ENCODE measurements at places on chromosomes 11 and 22.
A peak's percentile ranks its signal among the peaks of the same experiment; 100 is the strongest.

DNA sequence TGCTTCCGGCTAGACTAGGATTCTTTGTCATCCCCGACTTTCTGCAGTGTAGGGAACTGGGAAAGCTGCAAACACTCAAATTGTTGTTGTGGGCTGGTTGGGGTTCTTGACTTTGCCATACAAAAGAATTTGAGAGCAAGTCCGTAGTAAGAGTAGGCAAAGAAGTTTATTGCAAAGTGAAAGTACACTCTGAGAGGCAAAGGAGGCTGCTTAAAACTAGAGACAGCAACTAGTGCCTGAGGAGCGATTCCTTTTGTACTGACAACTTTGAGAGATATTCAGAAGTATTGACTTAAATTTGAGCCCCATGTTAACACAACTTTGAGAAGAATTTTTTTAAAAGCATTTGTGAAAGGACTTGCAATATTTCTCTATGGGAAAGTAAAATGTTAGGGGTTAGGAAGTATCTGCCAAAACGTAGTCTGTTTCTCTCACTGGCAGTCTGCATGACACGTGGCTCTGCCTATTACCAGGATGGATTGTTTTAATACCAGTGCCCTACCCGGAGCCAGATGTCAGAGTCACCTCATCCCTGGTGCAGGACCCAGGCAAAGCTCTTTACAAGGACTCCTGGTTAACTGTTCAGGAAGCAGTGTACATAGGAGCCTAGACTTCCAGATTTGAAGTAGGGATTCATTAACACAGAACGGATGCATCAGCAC, 85.0 kb upstream of the CLPB start:
- DNase-seq = no peak

- DNase-seq = no peak
Observed at GRCh38 chr11:124899383-124900145, 1.9 kb upstream of the ROBO4 start.

- DNase-seq = no peak
Observed at GRCh38 chr11:70731271-70732022, 333.1 kb downstream of the CTTN start.

DNA sequence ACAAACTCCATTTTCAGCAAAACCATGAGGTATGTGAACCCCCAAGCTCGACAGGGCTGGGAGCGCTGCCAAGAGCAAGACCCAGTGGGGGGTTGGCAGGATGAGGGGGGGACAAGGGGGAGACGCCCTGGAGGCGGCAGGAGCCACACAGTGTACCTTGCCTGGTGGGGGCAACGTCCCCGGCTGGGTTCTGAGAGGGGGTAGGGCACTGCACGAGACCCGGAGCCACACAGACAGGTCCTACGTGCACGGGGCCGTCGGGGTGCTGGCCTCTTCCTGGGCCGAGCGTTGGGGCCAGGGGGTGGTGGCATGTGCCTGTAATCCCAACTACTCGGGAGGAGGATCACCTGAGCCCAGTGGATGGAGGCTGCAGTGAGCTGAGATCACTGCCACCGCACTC, 28.8 kb downstream of the TBX1 start:
- DNase-seq = no peak

DNA sequence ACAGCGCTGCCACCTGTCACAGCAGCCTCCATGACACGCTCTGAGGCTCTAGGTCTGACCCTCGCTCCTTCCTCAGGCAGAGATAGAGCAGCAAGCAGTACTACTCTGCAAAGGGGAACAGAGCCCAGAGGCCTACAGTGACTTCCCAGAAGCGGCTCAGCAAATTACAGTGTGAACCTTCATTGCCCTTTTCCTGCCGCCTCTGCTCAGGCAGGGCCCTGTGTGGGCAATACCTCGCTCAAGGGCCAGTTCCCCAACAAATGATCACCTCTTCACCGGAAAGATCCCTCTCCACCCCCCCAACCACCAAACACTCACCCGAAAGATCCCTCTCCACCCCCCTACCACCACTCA, 12.3 kb downstream of the KIAA0930 start:
- no peak for DNase-seq

- DNase-seq = no peak
Observed at GRCh38 chr11:19905280-19905853, 192.7 kb downstream of the NAV2 start.

DNA sequence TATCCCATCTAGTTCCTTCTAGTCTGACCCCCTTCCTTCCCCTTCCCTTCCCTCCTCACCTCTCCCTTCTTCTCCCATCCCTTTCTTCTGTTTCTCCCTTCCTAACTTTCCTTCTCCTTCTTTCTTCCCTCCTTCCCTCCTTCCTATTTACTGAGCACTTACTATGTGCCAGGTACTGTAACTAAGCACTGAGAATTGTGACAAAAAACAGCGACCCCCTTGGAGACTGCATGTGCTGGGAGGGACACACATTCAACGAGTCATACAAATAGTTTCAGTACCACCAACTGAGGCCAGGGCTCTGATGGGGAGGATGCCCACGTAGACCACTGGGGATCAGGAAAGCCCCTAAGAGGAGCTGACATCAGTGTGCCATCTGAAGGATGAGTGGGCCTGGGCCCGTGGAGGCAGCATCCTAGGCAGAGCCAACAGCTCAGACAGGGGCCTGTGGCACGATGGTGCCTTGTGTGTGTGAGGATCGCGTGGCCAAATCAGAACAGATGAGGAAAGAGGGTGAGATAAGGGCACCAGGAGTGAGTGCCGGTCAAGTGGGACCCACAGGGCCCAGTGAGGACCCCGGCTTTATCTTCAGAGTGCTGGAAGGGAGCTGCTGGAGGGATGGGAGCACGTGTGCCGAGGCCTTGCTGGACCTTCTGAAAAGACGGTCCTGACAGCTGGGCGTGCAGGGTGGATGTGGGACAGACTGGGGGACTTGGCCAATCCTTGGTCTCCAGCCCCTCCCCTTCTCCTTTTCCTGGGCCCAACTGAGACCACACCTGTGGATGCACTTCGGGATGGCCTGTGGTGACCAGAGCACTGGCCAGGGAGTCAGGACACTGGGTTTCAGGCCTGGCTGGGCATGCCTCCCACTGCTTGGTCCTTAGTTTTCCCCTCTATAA, 38.4 kb upstream of the CRYBB3 start:
- DNase-seq = no peak

DNA sequence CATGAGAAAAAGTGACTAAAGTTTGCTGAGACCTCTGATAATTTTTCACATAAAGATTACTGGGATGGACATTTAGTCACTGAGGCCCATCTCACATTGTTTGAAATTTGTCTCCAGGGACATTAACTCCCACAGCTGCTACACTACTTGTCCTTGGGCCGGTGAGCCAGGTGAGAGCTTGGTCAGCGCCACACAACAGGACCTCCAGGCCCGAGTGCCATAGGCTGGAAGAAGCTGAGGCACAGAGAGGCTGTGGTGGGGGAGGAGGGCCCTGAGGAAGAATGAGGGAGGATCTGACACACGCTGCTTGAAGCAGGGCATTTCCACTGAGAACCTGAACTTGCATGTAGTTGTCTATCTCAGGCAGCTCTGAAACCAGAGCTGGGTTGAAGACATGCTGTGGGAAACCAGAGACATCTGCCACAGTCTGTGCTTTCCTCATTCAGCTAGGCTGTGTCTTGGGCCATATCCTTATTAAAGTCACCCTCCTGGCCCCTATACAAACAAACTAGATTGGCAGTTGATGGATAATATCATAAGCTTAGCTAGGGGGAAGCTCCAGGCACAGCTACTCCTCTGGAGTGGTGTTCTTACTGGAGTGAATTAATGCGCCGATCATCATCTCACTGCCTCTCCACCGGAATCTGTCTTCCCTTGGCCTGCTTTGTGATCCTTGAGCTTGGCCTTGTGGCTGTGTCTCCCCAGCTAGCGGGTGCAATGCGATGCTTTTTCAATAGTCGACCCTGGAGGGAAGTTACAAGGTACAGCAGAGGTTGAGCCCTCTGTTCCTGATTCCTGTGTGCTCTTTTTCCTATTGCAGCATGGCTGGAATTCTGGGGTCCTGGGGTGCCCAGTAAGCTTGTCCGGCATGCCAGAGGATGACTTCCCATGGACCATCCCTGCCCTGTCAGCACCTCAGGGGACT, 225.3 kb upstream of the B3GAT1 start:
- DNase-seq = no peak

GRCh38 chr22:44393066-44393465, 80.3 kb upstream of the SHISAL1 start:
- DNase-seq = peak; percentile 36

- peak; percentile 85 for DNase-seq
Observed at GRCh38 chr11:44621140-44621681, 55.7 kb downstream of the CD82 start.

DNA sequence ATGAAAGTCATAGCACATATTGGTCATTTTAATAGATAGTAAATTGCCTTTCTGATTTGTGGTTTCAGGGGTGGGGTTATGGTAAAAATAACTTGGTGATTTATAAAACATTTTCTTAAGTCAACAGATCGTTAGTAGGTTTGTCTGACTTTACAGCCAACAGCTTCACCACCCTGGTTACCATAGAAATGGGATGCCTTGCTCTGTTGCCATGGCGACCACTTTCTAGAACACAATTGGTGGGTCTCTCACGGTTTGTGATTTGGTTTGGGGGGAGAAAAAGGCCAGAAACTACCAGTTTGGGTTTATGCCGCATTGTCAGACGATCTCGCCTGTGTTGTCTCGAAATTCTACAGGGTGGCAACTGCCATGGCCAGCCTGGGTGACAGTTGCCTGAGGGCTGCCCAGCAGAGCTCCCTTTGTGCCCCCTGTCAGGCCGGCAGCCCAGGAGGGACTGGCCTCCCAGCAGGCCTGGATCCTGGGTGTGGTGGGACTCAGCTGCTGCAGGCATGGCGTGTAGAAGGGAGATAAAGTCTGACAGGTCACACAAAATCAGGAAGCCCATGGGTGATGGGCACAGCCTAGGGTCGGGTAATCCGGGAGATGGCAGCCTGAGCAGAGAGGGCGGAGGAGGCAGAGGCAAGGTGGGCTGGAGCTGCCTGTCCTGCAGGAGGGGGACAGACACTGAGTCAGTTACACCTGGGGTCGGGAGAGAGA, 30.9 kb downstream of the KCNC1 start:
- no peak for DNase-seq

- DNase-seq = no peak
Observed at GRCh38 chr11:61679893-61680621, at the start of gene DAGLA. TSS of gene DAGLA (plus strand) at chr11:61680391. CDS start at chr11:61720156, 39,765 bp downstream.

DNA sequence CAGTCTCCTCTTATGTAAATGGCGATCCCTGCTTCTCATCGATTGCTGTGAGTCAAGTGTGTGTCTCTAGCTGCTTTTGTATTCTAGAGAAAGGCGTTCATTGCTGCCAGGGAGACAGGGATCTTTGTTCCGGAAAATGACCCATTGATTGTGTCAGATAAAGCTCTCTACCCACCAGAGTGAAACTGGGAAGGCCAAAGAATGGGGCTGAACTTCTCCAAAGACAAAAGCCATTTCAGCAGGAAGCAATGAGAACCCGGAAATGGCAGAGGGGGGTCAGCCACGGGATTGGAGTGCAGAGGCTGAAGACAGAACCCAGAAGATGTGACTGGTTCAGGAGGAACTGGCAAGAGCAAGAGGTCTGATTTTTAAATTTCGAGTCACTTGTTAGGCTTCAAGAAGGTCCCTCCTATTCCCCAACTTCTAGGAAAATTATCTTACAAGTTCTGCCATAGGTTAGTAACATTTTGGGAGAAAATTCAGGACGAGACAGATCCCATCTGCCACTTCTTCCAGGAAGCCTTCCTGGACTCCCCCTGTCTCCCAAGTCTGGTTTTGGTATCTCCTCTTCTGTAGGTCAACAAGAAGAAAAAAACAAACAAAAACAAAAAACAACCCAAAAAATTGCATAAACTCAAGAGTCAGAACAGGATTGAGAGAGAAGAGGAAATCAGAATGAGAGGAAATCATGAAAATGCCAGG, 110.6 kb downstream of the NECTIN1 start:
- DNase-seq = no peak

GRCh38 chr22:24465566-24465965, 29.6 kb upstream of the UPB1 start:
- DNase-seq = no peak

GRCh38 chr11:36156817-36157519, 132.3 kb downstream of the COMMD9 start:
- DNase-seq = no peak

- DNase-seq = no peak
Observed at GRCh38 chr11:69822676-69823494, 3.7 kb upstream of the FGF3 start.

DNA sequence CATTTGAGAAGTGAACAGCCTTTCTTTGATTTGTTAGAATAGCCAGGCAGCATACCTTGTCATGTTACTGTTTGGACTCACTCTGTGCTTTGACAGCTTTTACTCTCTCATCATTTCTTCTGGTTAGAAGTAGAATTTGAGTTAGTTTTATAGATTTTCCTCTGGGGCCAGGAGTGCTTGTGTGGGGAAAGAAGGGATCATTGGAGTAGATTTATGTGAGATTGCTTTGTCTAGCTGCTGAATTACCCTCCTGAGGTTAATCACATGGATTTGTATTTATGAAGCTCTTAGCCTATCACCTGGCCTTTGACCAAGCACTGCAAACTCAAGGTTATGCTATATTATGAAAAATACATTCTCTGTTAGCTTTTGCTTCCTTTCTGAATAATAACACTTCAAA, 54.3 kb downstream of the SWAP70 start:
- DNase-seq = no peak

GRCh38 chr22:45882881-45883810, 93.8 kb downstream of the WNT7B start:
- peak; percentile 67 for DNase-seq

GRCh38 chr22:40637183-40638150, 948 bp upstream of the MRTFA start:
- DNase-seq = peak; percentile 73

DNA sequence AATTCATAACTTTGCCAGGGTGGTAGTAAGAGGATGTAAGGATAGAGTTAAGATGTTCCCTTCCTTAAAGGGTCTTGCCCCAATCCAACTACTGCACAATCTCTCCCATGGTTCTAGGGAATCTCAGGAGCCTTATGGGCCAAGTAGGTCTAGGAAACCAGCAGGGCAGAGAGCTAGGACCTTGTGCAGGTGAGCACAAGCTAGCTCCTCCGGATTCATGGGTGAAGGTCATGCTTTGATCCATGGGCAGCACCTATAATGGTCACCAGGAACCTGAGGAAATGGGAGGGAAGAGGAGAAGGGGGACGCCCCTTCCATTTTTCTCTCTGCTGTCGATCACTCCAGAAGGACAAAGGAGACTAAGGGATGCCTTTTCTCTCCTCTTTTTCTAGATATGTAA, 16.8 kb downstream of the KCNJ11 start:
- DNase-seq = no peak

- no peak for DNase-seq
Observed at GRCh38 chr11:116062129-116062489, 557.9 kb upstream of the CADM1 start.

- no peak for DNase-seq
Observed at GRCh38 chr11:94653561-94653960, 86.4 kb downstream of the PIWIL4 start.

DNA sequence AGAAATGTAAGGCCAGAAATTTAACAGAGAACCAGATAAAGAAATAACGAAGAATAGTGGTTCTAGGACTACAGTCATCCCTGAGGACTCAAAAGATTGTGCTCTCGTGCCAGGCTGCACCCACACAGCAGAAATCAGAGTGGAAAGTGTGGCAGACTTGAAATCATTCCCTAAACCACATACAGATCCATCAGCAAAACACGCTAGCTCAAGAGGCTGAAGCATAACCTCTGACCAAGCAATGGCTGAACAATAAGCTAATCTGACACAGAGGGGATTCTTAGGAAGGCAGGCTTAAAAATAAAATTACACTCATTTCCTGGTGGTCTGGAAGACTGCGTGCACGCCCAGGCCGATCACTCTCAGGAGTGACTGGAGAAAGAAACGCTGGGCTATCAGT, 19.0 kb downstream of the NCF4 start:
- DNase-seq = no peak

- DNase-seq = no peak
Observed at GRCh38 chr11:73349633-73350032, 26.6 kb upstream of the RELT start.

All from suprapubic skin (tissue), 4 donors.